ENCODE measurements at places on chromosomes 11 and 22.
A peak's percentile ranks its signal among the peaks of the same experiment; 100 is the strongest.

GRCh38 chr11:129458756-129459535 is 83.3 kb downstream of the BARX2 start:
- DNase-seq, result peak; percentile 64

DNA sequence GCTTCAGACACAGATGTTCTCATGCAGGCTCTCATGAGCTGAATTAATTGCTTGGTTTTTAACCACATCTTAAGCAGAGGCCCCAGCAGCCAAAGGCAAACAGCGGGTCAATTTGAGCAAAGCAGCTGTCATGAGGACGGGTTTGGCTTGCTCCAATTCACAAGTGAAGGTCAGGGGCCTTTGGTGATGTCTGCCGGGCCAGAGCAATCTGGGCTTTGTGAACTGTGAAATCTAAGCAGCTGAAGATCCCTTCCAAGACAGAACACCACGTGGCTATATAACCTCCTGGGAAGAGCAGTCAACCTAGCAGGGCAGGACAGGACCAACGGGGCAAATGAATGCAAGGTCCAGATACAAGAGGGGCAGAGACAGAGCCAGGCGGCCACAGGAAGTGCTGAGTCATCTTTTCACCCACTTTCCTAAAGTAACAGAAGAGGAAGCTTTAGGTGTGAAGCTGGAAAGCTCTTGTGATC is 187.3 kb upstream of the B3GAT1 start:
- DNase-seq, result no peak

DNA sequence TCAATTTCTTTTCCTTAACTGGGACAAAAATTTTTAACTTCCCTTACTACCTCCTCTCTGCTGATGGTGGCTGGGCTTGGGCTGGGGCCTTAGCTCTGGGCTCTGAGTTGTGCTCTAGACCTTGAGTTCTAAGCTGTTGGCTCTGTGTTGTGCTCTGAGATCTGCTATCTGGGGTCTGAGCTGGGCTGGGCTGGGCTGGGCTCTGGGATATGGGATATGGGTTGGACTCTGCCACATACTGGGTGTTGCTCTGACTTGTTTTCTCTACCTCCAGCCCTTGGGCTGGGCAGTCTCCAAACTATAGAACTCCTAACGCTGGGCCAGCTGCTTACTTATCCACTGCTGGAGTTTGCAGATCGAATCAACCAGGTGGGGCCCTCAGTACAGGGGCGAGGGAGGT is 41.9 kb downstream of the DNHD1 start:
- no peak for DNase-seq

- no peak for DNase-seq
Measured at GRCh38 chr11:45238724-45239123, 47.4 kb downstream of the SYT13 start.

DNA sequence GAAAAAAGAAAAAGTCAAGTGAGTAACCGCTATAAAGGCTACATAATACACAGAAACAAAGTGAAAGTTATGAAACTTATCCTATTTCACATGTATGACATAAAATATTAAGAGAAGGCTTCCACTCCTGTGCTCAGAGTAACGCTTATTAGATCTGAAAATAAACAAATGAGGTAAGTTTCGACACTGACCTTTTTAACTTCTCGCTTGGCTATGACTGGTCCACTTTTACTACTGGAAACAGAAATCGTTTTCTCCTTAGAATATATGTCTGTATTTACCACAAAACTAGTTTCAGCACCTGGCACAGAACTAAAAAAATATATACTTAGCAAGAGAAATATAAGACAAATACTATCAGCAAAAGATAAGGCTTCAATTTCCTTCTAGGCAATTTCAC is 16.4 kb downstream of the FNBP4 start:
- no peak for DNase-seq

- DNase-seq, result no peak
Measured at GRCh38 chr11:76892306-76892705, 31.6 kb downstream of the ACER3 start.

GRCh38 chr11:108838102-108838791 is 173.4 kb downstream of the DDX10 start:
- DNase-seq, result no peak

- peak; percentile 89 for DNase-seq
Measured at GRCh38 chr11:19474954-19475721, 234.4 kb upstream of the E2F8 start.

GRCh38 chr22:36409911-36410756 is 22.4 kb upstream of the MYH9 start:
- DNase-seq, result peak; percentile 99

DNA sequence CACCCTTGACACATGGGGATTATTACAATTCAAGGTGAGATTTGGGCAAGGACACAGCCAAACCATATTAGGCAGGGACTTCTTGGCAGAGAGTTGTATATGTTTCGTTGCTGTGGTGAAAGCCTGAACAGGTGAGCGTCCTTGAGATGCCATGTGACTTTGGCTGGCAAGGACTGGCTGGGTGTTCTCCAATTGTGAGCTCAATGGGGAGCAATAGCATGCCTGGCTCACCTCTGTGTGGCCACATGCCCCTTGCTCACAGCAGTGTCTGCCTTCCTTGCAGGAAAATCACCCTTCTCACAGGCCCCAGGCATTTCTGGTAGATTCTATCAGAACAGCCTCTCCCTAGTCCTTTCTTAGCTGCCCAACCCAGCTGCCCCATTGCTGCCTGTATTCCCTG is 105.5 kb downstream of the PARVA start:
- DNase-seq, result no peak

GRCh38 chr11:120186774-120187591 is 23.8 kb upstream of the OAF start:
- DNase-seq, result no peak

GRCh38 chr11:42770444-42771065 is 541.2 kb upstream of the API5 start:
- DNase-seq, result peak; percentile 5

- DNase-seq, result no peak
Measured at GRCh38 chr11:8224161-8224591, 39.5 kb downstream of the LMO1 start.

DNA sequence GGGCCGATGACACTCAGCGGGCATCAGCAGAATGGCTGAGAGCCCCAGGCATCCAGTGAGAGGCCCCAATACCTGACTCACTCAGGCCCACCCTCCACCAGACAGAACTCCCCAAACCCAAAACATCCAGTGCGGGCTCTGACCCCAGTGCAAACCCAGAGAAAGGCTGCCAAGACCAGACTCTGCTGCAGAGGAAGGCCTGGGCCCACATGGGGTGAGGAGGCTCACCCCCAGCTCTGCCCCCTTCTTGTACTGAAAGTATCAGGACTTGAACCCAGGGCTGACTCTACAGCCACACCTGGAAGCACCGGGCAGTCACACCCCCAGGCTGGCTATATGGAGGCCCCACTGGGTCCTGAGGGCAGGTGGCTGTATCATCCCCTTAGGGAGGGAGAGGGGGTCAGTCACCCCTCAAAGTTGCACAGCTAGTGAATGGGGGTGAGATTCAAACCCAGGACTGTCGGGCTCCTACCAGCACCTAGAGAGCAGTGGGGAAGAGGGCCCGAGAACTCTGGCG is 49.3 kb downstream of the IGLL1 start:
- no peak for DNase-seq

- DNase-seq, result peak; percentile 55
Measured at GRCh38 chr11:122853971-122854446, 15.7 kb downstream of the CRTAM start.

DNA sequence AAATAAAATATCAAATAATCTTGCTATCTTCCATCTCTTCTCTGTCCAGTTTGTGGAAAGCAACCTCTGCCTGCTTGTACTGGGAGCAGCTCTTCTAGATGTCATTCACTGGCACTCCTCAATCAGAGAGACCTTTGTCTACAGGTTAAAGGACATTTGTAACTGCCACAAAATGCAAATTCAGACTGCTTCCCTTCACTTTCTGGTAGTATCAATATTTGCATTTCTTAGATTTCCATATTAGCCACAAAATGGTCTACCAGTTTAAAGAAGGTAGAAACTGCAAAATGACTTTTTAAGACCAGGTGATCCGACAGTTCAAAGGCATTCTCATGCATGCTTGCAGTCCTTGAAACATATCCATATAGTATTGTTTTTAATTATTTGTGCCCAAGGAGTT is 51.7 kb upstream of the RCN1 start:
- no peak for DNase-seq

DNA sequence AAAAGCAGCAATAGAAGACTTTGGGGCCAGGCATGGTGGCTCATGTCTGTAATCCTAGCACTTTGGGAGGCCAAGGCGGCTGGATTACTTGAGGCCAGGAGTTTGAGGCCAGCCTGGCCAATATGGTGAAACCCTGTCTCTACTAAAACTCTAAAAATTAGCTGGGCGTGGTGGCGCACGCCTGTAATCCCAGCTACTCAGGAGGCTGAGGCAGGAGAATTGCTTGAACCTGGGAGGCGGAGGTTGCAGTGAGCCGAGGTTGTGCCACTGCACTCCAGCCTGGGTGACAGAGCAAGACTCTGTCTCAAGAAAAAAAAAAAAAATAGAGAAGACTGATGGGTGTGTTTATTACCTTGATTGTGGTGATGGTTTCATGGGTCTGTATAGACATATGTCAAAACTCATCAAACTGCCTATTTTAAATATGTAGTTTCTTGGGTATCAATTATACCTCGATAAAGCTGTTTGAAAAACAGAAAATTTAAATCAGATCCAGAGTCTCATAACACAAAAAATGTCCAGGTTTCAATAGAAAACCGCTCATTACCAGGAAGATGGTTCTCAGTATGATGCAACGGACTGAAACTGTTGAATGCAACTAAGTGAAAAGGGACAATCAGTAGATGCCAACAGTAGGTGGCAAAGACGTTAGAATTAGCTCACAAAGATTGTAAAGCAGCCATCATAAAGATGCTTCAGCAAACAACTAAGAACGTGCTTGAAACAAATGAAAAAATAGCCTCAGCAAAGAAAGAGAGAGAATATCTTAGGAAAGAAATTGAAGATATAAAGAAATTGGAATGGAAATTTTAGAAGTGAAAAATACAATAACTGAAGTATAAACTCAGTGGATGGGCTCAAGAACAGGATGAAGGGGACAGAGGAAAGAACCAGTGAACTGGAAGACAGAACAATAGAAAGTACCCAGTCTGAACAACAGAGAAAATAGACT is 33.1 kb upstream of the SEPTIN5 start:
- DNase-seq, result no peak

- DNase-seq, result peak; percentile 70
Measured at GRCh38 chr22:38415561-38416321, 39.3 kb downstream of the KCNJ4 start.

GRCh38 chr11:59062602-59063529 is 23.2 kb upstream of the GLYATL1B start:
- no peak for DNase-seq

DNA sequence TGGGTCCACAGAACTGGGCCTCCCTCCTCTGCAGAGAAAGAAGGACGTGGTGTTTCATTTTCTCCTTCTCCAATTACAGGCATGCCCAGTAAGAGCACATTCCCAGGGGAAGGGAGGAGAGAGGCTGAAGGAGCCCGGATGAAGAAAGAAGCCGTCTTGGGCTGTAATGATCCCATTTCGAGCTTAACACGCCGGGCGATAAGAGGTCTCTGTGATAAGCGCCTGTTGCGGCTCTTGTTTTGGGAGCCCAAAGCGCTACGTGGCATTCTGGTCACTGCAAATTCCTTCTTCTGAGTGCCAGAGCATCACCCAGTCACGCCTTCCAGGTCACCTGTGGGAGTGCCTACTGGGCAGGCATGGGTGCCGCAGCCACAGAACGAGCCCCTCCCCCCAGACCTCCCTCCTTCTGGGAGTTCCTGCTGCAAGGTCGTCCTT is 57.5 kb downstream of the ANO1 start:
- no peak for DNase-seq

DNA sequence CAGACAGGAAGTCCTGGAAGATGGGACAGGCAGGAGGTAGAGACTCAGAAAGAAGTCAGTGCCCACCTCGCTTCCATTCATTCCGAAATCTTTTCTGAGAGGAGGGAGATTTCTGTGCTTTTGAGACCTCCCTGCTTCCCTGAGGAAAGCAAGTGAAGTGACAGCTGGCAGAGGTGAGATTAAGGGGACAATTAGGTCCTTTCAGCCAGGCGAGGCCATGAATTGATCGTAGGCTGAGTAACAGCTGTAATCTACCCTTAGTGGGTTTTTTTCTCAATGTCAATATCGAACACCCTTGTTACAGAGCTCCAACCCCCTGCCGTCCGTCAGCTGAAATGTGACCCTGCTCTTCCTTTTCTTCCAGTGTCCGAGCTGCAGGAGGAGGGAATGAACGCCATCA is 96.0 kb downstream of the PARVA start:
- DNase-seq, result peak; percentile 71

DNA sequence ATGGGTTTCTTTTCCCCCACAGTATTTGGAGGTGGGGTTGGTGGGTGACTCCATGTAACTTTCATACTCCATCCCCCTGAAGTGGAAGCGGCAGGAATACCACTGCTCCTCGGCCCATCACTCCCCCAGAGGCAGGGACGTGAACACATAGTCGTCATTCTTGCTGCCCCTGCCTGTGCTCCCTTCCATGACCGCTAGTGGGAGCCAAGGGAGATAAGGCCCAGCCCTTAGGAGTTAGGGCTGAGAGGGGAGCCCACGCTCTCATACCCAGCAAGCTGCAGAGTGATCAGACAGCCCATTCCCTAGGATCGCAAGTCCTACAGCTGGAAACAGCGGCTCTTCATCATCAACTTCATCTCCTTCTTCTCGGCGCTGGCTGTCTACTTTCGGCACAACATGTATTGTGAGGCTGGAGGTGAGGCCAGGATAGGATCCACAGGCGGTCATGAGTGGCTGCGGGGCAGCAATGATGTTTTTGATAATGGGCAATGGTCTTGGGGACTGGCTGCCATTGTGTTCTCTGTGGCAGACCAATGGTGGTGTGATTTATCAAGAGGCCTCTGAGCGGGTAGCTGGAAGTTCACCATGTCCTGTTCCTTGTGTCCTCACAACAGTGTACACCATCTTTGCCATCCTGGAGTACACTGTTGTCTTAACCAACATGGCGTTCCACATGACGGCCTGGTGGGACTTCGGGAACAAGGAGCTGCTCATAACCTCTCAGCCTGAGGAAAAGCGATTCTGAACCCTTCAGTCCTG is 15.9 kb downstream of the RHOG start:
- peak; percentile 49 for DNase-seq

GRCh38 chr11:46026606-46027293 is 94.5 kb downstream of the PHF21A start:
- DNase-seq, result no peak

DNA sequence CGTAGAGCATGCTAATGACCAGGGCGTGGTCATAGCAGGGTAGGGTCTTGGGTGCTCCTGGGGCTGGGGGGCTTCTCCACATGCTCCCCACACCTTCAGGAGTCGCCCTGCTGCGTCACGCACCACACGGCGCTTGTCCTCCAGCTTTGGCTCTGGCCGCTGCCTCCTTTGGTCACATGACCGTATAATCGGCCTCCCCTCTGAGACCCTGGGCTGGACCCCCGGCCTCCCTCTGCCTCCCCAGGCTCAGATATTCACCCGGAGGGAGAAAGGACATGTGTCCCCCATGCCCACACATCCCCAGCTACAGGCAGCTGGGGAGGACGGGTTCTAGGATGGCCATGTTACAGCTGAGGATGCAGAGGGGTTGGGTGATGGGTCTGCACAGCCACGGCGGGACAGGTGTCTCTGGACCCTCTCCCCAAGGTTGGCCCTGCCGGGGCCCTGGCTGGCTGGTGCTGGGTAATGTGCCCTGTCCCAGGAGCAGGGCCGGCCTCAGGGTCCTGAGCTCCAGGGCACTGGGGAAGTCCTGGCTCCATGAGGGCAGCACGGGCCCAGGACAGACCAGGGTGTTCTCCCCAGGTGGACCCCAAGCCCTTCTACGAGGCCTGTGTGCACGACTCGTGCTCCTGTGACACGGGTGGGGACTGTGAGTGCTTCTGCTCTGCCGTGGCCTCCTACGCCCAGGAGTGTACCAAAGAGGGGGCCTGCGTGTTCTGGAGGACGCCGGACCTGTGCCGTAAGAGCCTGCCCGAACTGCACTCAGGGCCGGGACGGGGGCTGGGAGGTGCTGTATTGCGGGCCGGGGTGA is 14.5 kb downstream of the MUC2 start:
- no peak for DNase-seq

All from NCI-H146 (cell line).